Stimulated activated CD4-positive, alpha-beta T cell treated with anti-CD3 and anti-CD28 coated beads, TNF-alpha, amount 100 ng/mL, for 4 hours (primary cell): ENCODE measurements at places on chromosomes 5 and 9.

DNA sequence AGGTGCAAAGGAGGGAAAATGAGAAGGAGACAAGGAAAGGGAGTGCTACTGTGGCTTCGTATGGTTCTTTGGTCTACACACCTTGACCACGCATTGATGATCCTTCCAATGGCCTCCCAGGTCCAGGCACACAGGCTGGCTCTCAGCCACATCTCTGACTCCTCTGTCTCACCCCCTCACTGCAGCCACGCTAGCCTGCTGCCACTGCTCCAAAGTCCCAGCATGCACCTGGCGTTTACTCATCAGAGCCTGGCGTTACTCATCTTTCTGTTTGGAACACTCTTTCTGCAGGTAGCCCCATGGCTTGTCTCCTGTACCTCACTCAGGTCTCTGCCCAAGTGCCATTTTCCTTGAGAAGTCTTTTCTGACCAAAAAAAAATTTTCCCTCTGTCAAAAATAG lies 195.5 kb downstream of the SNCAIP start:
- no peak for DNase-seq

DNA sequence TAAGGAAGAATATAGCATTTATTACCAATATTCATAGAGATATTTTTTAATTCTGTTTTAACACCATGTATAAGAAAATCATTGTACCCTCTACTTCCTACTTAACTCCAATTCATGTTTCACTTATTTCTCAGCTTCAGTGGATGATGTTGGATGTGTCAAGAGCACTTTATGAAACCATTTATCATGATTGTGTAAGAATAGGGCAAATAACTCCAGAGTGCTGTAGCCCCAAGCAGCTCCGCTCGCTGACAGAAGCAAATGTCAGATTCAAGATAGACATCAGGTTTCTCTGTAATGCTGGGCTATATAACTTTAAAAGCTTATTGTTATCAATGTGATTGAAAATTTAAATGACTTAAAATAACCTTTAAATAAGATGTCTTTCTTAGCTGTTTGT lies 50.4 kb downstream of the MAST4 start:
- DNase-seq: no peak

- no peak for DNase-seq
Observed at GRCh38 chr9:133791735-133792649, 53.8 kb upstream of the SARDH start.

- DNase-seq: no peak
Observed at GRCh38 chr9:36974731-36975130, 59.3 kb downstream of the PAX5 start.

GRCh38 chr5:177312649-177313181 lies 1.0 kb upstream of the MXD3 start:
- no peak for DNase-seq

DNA sequence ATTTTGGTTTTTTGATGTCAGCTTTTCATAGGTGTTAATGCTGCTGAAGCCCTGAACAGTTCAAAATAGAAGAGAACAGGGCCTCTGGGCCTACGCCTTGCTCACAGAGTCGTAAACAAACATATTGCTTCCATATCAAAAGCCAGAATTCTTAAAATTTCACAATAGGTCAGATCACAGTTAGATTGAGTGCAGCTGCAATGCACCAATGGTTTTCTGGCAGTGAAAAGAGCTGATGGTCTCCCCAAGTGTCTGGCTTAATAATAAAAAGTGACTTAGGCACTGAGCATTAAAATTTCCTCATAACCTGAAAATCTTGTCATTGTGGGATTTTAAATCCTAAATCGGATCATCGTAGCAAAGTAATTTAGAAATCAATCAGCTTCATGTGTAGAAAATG lies 493.0 kb downstream of the CAAP1 start:
- DNase-seq: no peak

DNA sequence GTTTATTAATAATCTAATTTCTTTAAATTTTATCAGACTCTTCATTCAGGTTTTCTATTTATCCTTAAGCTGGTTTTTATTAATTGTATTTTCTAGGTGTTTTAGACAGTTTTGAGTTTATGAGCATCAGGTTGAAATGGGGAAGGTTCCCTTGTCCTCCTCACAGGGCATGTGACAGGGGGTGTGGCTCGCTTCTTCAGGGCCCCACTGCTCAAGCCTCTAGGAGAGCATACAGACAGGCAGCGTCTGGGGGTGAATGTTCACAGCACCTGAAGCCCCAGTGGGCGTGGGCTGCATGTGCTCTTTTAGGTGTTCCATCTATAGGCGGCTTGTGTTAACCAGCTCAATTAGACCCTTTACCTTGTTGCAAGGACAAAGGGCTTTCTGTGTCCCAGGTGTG lies 78.2 kb upstream of the RUFY1 start:
- DNase-seq: no peak

- DNase-seq: no peak
Observed at GRCh38 chr5:140235791-140236551, 61.0 kb downstream of the CYSTM1 start.

DNA sequence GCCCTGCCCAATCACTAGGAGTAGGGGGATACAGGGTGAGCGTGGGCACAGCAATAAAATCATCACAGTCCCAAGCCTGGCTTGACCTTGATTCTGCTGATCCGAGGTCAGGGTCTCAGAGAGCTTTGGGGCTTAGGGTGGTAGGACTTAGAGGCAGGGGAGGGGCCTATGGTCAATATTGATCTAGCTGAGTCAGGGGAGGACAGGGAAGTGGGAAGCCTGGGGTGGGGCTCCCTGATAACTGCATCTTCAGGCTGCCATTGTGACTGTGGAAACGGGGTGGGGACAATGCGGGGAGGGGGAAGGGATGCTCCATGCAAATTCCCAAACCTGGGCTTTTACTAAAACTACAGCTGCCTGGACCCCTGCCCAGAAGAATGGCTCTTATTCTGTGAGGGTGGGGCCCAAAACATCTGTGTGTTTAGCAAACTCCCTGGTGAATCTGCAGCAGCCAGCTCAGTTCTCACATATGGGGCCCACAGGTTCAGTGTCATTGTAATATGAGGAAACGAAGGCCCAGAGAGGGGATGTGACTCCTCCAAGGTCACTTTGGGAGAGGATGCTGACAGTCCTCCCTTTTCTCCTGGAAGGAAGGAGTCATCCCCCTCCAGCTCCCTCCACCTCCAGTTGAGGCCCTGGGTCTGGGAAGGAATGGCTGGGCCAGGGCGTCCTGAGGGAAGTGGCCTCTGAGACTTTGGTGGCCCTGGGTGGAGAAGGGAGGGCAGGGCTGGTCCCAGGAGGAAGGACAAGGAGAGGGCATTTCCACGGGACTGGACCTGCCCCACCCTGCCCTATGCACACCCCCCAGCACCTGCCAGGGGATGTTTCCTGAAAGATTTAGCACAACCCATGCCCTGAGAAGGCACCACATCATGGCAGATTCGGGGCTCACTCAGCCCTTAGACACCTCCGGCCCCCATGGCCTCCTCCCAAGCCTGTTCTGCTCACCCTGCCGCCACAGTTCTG lies 26.4 kb downstream of the SLC6A7 start:
- no peak for DNase-seq

DNA sequence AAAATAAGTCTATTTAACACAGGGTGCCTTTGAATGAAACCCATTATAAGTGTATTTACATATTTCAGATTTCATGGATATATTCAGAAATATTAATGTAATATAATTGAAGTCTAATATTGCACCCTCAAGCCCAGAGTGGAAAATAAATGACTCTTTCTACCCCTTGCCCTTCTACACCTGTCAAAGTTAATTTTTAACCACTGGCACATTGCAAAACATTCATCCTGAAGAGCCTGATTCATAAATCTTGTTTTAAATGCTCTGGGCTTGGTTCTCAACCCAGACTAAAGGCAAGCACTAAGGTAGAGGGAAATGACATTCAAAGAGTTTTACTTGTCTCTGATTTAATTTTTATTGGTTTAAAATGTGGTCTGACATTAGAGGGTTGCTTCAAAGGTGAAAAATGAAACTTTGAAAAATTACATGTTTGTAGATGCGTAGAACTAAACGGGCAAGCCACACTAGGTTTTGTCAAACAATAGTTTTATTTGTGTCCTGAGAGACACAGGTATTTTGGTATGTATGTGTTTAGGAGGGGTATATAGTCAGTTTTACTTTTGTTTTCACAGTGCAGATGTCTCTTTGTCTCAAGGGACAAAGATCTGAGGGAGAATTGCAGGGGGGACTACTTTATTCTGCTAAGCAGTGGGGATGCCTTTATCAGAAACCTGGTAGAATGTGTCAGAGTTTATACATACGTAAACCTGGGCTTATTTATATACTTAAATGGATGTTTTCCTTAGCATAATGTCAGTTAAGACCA lies 69.7 kb downstream of the PIK3R1 start:
- DNase-seq: no peak

GRCh38 chr9:99173570-99174504 lies 47.9 kb downstream of the ALG2 start:
- no peak for DNase-seq

GRCh38 chr5:164577742-164578141 lies 1072.3 kb downstream of the MAT2B start:
- no peak for DNase-seq

DNA sequence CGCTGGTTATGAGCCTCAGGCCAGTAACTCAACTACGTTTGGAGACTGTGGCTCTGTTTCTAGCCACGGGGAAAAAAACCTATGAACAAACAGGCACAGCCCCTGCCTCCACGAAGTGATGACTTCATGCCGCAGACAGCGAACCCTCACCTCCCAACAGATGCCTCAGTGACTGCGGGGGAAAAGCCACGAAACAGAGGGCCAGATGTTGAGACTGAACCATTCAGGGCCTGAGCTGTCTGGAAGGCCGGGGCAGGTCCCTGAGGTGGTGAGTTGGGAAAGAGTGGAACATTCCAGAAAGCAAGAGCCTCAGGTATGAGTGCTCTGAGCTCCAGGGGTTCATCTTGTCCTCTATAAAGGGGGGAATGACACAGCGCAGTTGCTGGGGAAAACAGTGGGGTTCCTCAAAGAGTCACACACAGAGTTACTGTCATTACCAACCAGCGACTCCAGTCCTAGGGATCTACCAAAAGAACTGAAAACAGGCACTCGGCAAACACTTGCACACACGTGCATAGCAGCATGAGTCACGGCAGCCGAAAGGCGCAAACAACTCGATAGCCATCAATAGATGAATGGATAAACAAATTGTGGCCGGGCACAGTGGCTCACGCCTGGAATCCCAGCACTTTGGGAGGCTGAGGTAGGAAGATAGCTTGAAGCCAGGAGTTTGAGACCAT lies 15.3 kb downstream of the PLPP7 start:
- DNase-seq: no peak

GRCh38 chr5:12488161-12488560 lies 583.9 kb upstream of the CTNND2 start:
- DNase-seq: no peak

- no peak for DNase-seq
Observed at GRCh38 chr5:60672693-60673264, 27.2 kb downstream of the DEPDC1B start.

DNA sequence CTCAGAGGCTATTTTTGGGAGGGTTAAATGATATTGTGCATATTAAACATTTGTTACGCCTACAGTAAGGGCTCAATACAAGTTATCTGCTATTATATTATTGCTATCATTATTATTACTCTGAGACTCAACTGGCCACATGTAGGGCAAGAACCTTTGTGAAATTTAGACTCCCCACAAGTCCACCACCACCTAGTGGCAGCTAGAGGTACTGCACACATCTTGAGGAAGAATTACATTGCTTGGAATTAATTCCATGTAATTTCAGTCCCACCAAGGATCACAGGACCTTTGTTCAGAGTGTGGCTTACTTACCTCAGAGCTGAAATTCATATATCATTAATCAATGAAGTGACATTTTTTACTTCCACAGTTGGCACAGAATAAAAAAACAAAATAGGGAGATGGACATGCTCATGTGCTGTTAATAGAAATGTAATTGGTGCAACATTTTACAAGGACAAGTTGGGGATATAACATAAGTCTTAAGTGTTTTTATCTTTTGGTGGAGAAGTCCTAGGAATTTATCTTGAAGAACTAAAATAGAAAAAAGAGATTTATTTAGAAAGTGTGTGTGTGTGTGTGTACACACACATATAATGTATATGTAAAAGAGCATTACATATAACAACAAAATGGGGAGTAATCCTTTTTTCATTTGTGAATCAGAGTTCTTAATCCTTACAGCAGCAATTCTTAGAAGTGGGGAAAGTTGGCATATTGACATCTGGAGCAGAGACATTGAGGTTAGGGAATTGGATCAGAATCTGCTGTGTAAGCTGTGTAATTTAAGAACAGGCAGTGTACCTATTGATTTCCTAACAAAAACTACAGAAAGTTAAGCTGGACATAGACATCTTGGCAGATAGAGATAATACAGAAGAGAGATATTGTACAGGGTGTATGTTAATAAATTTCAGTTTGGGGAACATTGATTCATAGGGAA lies 11.2 kb downstream of the MSANTD3 start:
- peak; percentile 19 for DNase-seq

- no peak for DNase-seq
Observed at GRCh38 chr9:69542058-69542457, 130.1 kb downstream of the APBA1 start.

GRCh38 chr9:93252781-93253530 lies 69.0 kb downstream of the WNK2 start:
- no peak for DNase-seq

GRCh38 chr5:54673523-54674225 lies 156.1 kb downstream of the SNX18 start:
- DNase-seq: no peak

- DNase-seq: no peak
Observed at GRCh38 chr5:25006734-25007133, 362.0 kb upstream of the CDH10 start.

GRCh38 chr9:3586066-3586465 lies 60.3 kb upstream of the RFX3 start:
- no peak for DNase-seq

GRCh38 chr5:14425559-14425958 lies 156.0 kb upstream of the OTULINL start:
- DNase-seq: no peak

- no peak for DNase-seq
Observed at GRCh38 chr9:131274674-131275331, 1.5 kb downstream of the FAM78A start.

GRCh38 chr9:79428422-79428821 lies 143.3 kb upstream of the TLE4 start:
- no peak for DNase-seq

- no peak for DNase-seq
Observed at GRCh38 chr9:105194234-105194633, 50.2 kb upstream of the SLC44A1 start.

DNA sequence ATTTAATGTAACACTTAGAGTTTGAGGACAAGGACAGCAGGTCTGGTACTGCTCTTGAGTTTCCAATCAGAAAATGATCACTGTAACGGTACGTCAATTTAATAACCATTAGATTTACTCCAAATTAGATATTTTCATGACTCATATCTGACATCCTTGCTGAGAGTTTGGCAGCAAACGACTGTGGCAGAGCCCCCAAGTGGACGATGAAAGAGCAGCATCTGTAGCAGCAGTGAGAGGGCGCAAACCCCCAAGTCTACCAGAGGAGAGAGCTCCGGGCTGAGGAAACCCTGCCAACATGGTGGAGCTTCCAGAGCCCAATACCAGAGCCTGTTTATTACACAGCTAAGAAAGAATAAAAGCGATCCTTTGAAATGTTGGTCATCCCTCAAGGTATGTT lies 73.2 kb upstream of the EPB41L4A start:
- DNase-seq: no peak
